ENCODE measurements at places on chromosomes 13 and 19.

- no peak for DNase-seq
- no peak overlapping the region for H3K27ac ChIP-seq
- H3K27me3 ChIP-seq: peaks cover 8% of the 10 kb centered on the region
- no peak overlapping the region for H3K4me3 ChIP-seq
These were observed 94.5 kb downstream of the RAP2A start for GRCh38 chr13:97528518-97528917.

GRCh38 chr13:113057084-113057483 lies 48.5 kb upstream of the F7 start:
- no peak overlapping the region for H3K4me3 ChIP-seq
- DNase-seq: no peak
- no peaks in the 10 kb centered on the region for H3K4me1 ChIP-seq
- H3K27me3 ChIP-seq: no peaks in the 10 kb centered on the region

- H3K27ac ChIP-seq: no peak overlapping the region
- H3K4me3 ChIP-seq: no peak overlapping the region
- no peaks in the 10 kb centered on the region for H3K4me1 ChIP-seq
- H3K36me3 ChIP-seq: no peaks in the 10 kb centered on the region
- H3K27me3 ChIP-seq: peaks cover 81% of the 10 kb centered on the region
- no peak for DNase-seq
These were observed 4.8 kb upstream of the GJA3 start for GRCh38 chr13:20165417-20166257.

GRCh38 chr19:31461814-31462539 lies 112.7 kb upstream of the TSHZ3 start:
- H3K36me3 ChIP-seq: no peaks in the 10 kb centered on the region
- peaks cover 8% of the 10 kb centered on the region for H3K27me3 ChIP-seq
- H3K27ac ChIP-seq: no peak overlapping the region
- H3K4me3 ChIP-seq: no peak overlapping the region
- DNase-seq: no peak

Measured in central memory CD8-positive, alpha-beta T cell (primary cell).